ENCODE measurements at places on chromosomes 6 and 20.

DNA sequence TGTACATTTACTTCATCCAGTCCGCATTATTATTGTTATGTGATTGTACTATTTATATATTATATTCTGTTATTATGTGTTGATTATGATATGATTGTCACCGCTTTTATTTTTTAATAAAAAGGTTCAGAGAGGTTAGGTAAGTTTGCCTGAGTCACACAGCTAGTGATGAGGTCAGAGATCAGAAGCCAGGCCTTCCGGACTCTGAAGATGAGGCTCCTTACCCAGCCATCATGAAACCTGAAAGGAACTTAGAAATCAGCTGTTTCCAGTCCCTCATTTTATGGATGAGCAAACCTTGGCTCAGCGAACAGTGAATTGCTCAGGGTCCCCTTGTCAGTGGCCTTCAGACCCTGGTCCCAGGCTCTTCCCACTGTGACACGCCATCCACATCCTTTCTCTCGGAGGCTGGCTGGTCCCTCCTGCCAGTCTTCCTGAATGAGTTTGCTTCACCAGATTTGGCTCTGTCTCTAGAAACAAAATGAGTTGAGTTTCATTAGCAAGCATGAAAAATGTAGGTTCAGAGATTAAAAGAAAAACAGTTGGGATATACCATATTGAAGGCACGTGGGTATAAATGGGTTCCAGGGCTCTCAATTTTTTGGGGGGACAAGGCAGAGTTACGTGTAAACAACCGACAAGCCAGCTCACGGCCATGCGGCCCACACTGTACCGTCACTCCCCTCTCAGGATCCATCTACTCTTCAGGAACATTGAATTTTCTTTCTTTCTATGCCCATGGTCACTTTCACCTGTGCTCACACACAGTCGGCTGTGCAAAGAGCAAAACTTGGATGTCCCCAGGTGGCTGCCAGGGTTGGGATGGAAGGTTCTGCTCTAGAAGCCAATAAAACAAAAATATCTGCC lies 132.9 kb downstream of the ZDHHC14 start:
- no peak for DNase-seq

DNA sequence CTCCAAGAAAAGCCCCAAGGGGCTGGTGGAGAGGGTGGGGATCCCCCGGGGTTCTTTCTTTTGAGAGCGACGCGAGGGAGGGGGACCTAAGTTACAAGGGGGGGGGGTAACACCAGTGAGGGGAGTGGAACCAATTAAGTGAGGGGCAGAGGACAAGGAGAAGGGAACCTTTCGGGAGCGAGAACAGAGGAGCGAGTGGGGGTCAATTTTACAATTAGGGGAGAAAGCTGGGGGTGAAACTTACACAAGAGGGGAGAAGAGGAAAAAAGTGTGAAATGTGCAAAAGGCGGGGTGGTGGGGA lies 548 bp downstream of the SALL4 start:
- no peak for DNase-seq

GRCh38 chr6:14787677-14788076 lies 458.2 kb upstream of the JARID2 start:
- no peak for DNase-seq

DNA sequence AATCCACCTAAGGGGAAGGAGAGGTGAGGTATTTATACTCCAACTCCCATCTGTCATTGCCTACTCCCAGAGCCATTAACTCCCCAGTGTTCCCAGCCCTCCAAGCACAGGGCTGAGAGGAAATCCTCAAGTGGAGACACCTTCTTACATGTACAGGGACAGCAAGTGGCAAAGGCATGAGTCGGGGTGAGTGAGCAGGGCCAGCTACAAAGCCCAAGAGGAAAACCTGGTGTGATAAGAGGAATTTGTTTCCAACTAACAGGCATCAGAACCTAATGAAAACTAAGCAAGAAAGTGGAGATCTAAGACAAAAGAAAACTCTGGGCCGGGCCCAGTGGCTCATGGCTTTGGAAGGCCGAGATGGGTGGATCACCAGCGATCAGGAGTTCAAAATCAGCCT lies 70.0 kb upstream of the SRSF6 start:
- no peak for DNase-seq

DNA sequence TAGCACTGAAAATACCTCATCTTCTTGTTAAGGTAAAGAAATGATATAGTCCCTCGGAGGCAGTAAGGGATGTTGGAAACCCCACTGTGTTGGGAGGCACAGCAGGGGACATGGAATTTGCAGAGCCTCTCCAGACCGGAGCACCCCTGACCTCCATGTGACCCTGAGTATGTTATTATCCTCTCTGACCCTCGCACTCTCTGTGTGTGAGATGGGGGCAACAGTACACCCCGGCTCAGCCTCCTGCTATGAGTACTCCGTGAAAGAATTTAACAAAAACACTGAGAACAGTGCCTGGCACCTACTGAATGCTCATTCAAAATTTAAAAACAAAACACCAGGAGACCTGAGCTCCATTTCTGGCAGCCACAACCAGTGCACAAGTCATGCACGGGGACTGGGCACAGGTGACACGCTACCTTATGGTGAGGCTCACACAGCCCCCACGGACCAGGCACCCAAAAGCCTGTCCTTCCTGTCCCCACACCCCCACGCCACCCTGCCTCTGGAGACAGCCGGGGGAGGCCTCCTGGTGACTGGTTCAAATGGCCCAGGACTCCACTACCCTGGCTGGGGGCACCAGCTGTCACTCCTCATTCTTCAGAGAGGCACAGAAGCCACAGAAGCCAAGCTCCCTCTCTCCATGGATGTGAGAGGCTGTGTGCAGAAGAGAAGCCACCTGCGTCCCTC lies 6.1 kb downstream of the NINL start:
- no peak for DNase-seq

- no peak for DNase-seq
Measured at GRCh38 chr6:146337376-146337775, 206.3 kb upstream of the RAB32 start.

- DNase-seq, result no peak
Measured at GRCh38 chr6:81853975-81854374, 101.5 kb upstream of the TENT5A start.

DNA sequence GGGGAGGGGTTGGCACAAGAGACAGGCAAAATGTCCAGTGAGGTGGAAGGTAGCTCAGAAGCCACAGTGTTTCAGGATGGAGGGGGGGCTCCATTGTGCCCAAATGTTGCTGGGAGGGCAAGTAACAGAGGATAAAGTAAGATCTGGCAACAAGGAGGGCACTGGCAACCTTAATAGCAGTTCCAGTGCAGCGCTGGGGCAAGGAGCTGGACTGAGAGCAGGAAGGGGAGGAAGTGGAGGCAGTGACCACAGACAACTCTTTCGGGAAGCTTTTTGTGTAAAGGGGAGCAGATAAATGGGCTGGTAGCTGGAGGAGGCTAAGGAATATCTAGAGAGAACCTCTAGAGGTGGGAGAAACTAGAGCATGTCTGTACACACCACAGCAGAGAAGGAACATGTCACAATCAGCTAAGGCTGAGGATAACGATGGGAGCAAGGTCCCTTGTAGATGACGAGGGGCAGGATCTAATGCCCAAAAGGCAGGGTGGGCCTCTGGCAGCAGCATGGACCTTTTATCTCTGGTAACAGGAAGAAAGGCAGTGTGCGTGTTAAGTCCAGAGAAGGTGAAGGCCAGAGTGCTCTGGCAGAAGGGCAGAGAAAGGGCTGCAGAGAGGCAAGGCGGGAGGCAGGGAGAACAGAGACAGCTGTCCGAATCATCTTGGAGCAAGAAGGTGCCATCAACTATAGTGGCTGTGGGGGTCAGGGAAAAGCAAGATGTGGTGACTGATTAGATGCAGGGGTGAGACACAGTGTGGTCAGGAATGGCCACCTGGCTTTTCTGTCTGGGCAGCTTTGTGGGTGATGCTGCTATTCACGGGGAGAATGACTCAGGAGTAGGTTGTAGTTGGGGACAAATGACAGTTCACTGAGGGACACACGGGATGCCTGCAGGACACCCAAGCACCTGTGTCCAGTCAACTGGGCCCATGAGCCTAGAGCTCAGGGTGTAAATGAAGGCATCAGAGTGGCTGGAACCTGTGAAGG lies 17.4 kb downstream of the TMEM242 start:
- DNase-seq, result no peak

DNA sequence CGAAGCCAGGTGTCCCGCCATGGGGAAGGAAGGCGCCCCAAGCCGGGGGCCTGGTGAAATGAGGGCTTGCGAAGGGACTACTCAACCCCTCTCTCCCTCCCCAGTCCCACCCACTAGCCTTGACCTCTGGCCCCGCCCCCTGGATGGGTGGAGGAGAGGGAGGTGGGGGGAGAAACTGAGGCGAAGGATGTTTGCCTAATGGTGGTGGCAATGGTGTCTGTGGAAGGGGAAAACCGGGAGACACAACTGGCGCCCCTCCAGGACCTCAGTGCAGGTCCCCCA lies at the start of gene POU5F1:
Gene POU5F1 (minus strand): TSS at position 83 of the 282 bp plus-strand sequence. CDS start 62 bp downstream, at position 21.
- DNase-seq, result no peak

GRCh38 chr6:10014557-10014956 lies 400.3 kb downstream of the TFAP2A start:
- no peak for DNase-seq

DNA sequence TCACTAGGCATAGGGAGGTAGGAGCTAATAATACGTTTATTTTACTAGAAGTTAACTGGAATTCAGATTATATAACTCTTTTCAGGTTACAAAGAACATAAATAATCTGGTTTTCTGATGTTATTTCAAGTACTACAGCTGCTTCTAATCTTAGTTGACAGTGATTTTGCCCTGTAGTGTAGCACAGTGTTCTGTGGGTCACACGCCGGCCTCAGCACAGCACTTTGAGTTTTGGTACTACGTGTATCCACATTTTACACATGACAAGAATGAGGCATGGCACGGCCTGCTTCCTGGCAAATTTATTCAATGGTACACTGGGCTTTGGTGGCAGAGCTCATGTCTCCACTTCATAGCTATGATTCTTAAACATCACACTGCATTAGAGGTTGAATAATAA lies 1.1 kb downstream of the HFE start:
- no peak for DNase-seq

GRCh38 chr20:38501858-38502436 lies 29.3 kb downstream of the RALGAPB start:
- no peak for DNase-seq

GRCh38 chr6:27679964-27680694 lies 207.2 kb upstream of the ZNF184 start:
- no peak for DNase-seq

GRCh38 chr6:21157186-21157929 lies 436.2 kb upstream of the SOX4 start:
- no peak for DNase-seq

DNA sequence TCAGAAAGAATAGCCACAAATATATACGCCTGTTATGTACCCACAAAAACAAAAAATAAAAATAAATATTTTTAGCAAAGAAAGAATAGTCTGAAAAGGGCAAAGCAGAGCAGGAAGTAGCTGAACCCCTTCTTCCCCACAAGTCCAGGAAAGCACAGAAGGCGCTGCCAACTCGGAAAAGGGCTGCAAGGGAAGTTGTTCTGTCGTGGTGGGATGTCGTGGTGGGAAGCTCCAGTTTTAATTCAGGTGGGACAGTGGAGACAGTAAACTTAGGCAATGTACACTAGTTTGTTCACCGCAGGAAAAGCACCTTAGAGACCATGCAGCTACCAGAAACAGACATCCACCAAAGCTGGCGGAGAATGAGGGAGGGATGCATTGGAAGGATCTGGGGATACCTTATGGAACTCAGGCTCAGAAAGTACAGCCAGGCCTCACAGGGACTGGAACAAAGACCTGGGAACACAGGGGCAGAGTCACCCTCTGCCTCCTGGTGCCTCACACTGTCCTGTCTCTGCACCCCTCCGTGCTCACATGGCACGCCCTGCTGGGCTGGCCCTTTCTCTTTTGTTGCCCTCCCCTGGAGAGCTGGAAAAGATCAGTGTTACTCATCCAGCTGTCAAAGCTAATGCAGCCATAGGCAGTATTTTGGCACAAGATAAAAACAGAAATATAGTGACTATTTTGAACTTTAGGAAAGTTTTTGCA lies 3.3 kb upstream of the APMAP start:
- DNase-seq, result no peak

- no peak for DNase-seq
Measured at GRCh38 chr6:168524571-168525001, 83.6 kb downstream of the SMOC2 start.

DNA sequence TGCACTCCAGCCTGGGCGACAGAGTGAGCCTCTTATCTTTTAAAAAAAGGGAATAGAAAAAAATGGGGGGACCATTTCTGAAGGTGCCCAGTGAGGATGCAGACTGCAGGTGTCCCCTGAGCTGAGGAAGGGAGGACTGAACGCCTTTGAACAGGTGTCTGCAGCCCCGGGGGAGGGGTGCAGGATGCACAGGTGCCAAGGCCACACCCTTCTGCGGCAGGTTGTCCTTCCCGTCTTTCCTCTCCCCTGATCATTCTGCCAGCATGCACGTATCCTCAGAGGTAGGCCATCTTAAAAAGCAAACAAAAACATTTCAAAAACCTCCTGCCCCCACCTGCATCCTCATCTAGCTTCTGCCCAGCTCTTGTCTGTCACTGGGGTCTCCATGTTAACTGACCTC lies 101.3 kb downstream of the MTHFD1L start:
- no peak for DNase-seq

GRCh38 chr20:35478804-35479472 lies 23.5 kb downstream of the CEP250 start:
- DNase-seq, result no peak

DNA sequence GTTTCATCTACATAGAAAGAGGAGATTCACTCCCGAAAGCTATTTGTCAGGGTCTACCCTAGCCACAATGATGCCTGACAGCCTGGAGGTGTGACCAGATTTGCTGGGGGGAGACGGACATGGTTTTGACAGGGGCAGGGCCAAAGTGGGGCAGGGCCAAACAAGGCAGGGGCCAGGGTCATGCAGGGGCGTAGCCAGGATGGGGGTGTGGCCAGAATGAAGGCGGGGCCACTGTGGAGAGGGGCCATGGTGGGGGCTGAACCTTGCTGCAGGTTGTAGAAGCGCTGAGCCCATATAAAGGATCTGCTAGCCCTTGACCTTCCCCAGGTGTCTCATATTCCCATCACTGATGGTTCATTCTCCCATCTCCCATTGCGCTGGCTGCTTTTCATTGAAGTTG lies 184.1 kb upstream of the SULF2 start:
- DNase-seq, result no peak

GRCh38 chr6:11556309-11556708 lies 18.8 kb downstream of the TMEM170B start:
- no peak for DNase-seq

- DNase-seq, result no peak
Measured at GRCh38 chr20:19508449-19508848, 249.6 kb upstream of the RIN2 start.

GRCh38 chr20:17786221-17786718 lies 86.5 kb downstream of the BANF2 start:
- no peak for DNase-seq

GRCh38 chr6:167933847-167934246 lies 63.6 kb upstream of the KIF25 start:
- DNase-seq, result no peak

DNA sequence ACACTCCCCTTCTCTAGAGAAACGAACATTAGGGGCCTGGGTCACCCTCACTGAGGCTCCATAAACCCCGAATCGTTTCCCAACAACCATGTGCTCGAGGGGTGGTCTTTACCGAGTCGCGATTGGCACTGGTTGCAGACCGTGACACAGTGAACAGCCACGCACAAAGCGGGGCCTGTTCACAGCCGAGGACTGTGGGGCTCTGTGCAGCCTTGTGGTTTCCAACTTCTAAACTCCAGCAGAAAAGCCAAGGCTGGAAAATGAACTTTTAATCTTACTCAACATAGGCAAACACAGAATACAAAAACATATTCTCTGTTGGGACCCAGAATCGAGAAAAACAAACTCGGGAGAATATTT lies 19.0 kb downstream of the RRBP1 start:
- DNase-seq, result no peak
